ENCODE measurements at places on chromosomes 3 and 15.

DNA sequence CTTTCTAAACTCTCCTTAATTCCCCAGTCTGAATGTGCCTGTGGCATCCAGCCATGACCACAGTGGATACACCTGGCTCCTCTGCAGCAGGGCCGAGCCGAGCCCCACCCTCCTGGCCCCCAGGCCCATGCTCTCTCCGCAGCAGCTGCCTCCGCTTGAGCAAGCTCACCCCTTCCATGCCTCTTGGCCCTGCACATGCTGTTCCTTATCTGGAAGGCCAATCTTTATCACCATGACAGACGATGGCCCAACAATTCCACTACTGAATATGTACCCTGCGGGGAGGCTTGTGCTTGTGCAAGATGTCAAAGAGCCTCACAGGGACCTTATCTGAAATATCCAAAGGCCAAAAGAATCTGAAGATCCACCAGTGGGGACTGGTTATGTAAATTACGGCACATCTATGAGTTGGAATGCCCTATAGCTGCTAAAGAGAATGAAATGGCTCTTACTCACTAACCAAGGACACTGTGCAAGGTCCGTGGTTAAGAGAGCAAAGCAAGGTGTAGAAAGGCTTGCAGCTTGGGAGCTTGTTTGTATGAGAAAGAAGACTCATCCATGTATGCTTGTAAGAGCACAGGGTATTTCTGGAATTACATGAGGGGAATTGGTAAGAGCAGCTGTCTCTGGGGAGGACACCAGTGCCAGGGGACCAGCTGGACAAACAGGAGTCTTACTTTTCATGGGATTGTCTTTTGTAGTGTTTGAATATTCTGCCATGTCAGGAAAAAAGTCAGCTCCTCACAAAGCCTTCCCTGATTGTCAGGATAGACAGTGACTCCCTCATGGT lies 55.2 kb downstream of the WNT7A start:
- DNase-seq = no peak

- no peak for DNase-seq
Observed at GRCh38 chr15:89184357-89184756, 37.0 kb downstream of the RLBP1 start.

GRCh38 chr3:123313889-123314288 lies 112.1 kb downstream of the SEC22A start:
- DNase-seq = no peak

DNA sequence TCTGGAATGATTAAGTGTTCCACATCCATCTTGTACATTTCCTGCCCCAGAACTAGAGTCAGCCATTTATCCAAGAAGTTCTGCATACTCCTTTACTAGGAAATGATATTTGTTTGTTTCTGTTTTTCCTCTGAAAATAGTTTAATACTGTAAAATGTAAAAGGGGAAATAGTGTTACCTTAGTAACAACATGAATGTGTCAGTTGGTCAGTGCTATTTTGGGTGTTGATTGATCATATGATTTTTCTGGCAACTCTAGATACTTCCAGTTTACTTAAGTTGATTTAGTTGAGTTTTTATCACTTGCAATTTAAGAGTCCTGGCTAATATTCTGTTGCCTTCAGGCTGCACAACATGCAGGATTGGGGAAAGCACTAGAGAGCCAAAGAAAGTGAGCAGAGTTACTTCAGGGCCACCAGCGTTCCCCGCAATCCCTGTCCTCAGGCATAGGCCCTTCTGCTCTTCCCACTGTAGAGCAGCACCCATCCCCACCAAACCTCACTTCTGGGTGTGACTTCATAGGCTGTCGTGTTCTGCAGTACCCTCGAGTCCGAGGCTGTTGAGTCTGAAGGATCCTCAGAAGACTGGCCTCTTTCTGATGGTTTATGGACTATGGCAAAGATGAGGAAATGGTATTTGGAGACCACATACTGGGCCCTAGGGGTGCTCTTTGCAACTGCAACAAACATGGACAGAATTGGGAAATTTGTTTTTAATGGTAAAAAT lies 69.0 kb downstream of the CHD2 start:
- no peak for DNase-seq

DNA sequence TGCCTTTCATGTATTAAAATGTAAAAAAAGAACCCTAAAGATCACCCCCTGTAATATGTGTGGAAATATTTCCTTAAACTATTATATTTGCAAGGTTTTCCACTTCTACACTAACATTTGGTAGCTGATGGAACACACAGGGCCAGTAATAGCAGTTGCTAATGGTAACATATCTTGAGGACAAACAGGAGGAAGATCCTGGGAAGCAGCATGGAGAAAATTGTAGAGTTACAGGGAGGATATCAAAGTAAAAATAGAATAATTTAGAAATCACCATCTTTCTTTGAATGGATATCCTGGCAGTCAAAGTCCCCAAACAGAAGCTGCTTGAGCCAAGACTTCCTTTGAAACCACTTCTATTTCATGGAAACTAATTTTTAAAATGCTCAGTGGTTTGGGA lies 29.5 kb upstream of the OSTN start:
- DNase-seq = no peak

DNA sequence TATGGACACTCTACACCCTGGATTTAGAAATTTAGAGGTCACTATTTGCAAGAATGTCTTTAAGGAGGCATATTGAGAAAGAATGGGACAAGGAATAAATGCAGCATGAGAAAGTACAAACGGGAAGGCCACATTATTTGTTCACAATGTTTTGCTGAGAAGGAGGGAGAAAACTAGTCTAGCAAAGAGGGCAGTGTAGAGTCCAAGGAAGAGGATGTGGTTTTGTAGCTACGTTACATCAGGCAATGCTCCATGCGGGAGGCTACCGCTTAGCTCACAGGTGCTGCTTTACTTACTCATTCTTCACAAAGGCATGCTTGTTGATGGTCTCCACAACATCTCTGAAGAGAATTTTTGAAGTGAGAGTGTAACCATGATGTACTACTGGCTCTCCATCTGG lies 191.1 kb downstream of the PLCH1 start:
- no peak for DNase-seq

- DNase-seq = peak; percentile 89
Observed at GRCh38 chr15:90343302-90343790, 8.7 kb upstream of the ZNF774 start.

DNA sequence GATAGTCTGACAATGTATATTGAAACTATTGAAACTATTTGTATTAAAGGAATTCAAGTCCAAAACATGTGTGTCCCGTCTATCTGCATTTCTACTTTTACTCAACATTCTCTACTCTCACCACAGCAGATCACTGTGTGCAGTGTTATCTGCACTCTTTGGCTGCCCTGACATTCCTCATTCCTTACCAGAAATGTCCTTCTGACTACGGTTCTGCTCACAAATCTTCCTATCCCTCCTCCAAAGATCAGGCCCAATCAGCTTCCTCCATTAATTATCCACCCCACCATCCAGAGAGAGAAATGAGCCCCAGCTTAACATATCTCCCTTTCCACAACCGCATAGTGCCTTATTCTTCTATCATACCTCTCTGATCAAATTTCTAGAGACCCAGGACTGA lies 94.7 kb downstream of the TBL1XR1 start:
- peak; percentile 47 for DNase-seq

DNA sequence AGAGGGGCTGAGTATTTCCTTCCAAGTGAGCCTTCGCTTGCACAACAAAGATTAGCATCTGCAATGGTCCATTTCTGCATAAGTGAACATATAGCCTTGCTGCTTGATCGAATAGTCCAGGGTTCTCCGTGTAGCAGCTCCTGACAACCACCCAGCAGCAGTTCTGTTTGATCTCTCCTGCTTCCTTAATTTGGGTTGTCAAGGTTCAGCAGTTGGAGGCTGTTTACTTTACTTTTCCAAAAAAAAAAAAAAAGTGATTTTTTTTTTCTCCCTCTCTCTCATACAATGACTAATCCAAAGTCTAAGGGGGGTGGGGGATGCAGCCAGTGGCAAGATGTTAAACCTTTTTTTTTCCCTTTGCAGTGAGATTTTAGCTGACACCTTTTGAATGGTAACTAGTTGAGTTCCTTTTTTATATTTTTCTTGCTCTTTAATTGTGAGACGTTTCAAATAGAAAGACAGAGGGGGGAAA lies 3.6 kb downstream of the FOXP1 start:
- DNase-seq = peak; percentile 84

- peak; percentile 59 for DNase-seq
Observed at GRCh38 chr15:48800811-48801455, 9.9 kb downstream of the CEP152 start.

Measured in fibroblast of skin of back (primary cell).